ENCODE measurements at places on chromosomes 12 and 14.
A peak's percentile ranks its signal among the peaks of the same experiment; 100 is the strongest.

DNA sequence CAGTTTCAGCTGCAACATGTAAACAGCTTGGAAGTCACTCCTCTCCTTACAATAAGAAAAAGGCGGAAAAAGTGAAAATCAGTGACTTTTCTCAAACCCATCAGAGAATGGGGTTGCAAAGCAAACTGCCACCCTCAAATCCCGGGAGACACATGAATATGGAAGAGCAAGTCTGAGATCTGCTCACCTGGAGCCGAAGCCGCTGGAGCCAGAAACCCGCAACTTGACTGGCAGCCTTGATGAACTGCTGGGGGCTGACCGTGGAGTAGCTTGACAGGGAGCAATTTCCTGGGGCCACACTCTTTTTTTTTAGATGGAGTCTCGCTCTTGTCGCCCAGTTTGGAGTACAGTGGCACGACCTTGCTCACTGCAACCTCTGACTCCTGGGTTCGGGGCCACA lies 208.2 kb downstream of the KIF26A start:
- DNase-seq, result no peak

GRCh38 chr12:31308116-31308515 lies 17.8 kb downstream of the SINHCAF start:
- no peak for DNase-seq

DNA sequence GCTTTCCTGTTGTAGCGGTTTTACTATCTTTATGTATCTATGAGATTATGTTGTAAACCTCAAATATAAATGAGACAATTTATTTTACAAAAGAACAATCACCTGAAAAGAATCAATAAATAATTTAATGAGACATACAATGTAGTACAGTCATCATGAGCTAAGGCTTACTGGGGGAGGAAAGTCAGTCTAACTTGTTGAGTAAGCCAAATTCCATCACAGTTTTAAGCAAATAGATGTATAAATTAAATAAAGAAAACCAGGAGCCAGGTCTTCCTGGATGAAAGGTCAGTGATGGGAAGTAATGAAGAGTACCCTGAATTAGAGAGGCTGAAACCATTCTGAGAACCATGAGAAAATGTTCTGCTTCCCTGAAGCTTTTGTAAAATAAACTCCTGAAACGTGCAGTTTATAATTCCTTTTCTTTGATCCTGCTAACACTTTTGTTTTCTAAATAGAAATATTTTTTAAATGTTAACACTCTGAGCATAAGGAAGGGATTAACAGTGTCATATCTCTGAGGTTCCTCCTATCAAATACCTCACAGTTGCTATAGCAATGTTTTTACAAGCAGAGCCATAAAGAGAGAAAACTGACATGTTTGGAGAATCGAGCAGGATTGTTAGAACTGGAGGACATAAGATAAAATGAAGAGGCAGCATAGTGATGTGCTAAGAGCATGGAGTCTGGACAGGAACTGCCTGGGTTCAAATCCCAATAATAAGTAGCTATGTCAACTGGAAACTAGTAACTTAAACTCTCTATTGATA lies 444.9 kb upstream of the FOXG1 start:
- no peak for DNase-seq

DNA sequence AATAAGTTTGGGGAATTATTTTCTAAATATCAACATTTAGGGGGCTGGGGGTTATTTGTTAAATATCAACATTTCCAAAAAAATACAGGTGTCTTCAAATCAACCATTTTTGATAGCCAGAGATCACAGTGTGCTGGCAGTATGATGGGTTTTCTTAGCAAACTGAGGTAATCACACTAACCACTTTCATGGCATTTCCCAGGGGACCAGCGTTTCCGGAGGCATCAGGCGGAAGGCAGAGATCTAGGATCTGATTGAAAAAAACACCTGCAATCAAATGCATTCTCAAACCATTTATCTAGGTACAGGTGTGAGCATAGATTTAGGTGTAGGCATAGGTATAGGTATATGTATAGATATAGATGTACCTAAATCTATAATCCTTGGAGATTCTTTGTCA lies 34.6 kb downstream of the GLRX5 start:
- DNase-seq, result no peak

GRCh38 chr12:64714551-64714968 lies 44.6 kb downstream of the GNS start:
- DNase-seq, result no peak

GRCh38 chr14:103144085-103144484 lies 20.8 kb downstream of the TNFAIP2 start:
- DNase-seq, result peak; percentile 86

DNA sequence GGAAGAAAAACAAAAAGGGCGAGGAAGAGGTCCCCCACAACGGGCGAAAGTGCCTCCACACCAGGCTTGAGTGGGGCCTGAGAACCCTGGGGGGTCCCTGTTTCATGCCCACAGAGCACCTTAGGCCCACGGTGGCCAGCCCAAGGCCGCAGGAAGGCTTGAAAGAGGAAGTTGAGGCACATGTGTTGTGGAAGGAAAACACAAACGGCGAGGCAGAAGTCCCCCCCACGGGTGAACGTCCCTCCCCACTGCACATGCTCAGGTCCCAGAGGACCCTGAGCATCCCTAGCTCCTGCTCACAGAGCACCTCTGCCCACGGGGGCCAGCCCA lies 371.5 kb downstream of the ALG10 start:
- DNase-seq, result no peak

DNA sequence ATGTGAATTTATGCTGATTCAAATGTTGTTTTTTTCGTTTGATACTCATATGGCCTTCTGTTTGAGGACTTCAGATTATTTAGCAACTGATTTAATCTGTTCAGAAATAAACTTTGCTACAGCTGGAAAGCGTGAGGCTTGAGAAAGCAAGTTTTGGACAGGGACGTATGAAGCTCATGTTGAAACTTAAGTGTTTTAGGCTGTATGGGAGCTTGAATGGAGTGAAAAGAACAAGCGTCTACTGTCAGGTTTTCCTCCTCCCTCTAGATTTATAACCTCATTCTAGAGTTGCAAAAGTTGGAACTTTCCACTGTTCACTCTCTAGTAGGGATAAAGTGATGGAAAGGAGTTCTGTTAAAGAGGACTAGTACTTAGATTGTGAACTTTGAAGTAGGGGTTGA lies 1.0 kb downstream of the PRPF39 start:
- DNase-seq, result peak; percentile 2

DNA sequence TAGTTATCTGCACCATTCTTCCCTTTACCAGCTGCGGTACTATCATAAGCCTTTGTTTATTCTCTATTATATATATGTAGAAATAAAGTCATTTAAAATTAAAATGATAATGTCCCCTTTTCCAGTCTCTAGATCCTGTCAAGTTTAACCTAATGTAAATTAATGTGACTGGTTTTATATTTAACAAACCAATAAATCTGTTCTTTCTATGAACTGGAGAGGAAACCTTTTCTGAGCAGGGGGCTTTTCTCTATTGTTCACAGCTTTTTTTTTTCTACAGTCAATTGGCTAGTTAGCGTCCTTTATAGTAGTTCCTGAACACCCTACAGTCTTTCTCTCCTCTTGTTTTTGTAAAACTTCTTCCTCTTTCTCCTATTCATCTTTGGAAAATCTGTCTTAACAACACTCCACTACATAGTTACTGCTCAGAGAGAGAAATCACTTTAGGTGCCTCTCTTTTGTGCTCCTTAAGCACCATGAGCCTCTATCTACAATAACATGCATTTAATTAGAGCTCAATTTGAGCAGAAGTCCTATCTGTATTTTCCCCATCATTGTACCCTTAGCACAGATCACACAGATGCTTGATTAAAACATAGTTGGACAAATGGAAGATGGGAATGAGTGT lies 332.6 kb upstream of the SYT1 start:
- DNase-seq, result no peak

GRCh38 chr12:49322367-49322707 lies 718 bp upstream of the TROAP start:
- no peak for DNase-seq

DNA sequence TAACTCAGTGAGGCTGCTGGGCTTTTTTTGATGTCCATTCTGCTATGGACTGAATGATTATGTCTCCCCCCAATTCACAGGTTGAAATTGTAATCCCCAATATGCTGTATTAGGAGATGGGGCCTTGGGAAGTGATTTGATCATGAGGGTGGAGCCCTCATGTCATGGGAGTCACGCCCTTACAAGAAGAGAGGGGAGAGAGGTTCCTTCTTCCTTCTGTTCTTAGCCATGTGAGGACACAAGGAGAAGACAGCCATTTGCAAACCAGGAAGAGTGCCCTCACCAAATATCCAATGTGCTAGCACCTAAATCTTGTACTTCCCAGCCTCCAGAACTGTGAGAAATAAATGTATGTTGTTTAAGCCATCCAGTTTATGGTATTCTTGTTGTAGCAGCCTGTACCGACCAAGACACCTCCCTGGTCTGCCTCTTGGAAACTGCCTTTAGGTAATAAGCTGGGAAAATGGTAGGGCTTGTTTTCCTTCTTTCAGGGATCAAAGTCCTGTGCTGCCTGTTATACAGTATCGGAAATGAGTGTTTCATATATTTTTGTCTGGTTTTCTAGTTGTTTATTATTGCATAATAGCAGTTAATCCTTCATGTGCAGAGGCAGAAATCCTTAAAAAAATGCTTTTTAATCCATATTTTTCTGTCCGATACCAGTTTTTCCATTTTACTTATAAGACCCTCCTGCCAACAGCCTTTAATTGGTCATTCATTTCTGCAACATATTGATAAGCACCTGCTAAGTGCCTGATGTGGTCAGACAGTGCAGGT lies 16.3 kb downstream of the BORCS5 start:
- no peak for DNase-seq

- DNase-seq, result no peak
Observed at GRCh38 chr12:19525274-19525673, 86.0 kb downstream of the AEBP2 start.

GRCh38 chr12:66152732-66153131 lies 17.1 kb downstream of the TMBIM4 start:
- DNase-seq, result no peak

DNA sequence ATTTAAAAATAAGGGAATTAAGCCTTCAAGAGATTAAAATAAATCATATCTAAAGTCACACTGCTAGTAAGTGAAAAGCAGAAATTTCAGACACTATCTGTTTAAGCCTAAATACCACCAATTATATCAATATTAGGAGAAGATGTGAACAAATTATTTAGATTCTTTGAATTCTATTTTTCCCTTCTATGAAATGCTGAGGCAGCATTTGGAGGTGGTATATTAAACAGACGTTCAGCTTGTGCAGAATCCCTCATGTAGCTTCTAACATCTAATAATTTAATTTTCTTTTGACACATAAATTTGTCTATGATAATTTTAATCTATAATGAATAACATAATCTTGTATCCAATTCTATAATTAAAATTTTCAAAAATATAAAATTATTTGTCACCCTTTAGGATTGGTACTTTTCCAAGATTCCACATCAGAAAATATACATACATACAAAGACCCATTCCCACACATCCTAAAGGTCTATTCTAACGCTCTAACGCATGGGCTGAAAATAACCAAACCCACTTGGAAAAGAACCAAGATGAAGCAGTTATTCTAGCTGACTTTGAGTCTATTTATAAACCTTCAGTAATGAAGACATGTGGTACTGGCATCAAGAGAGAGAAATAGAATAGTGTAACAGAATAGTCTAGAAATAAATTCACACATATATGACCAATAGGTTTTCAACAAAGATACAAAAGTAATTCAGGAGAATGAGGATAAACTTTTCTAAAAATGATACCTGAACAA lies 751.8 kb downstream of the GALC start:
- DNase-seq, result no peak

- DNase-seq, result no peak
Observed at GRCh38 chr12:132717011-132717410, 6.4 kb downstream of the PGAM5 start.

DNA sequence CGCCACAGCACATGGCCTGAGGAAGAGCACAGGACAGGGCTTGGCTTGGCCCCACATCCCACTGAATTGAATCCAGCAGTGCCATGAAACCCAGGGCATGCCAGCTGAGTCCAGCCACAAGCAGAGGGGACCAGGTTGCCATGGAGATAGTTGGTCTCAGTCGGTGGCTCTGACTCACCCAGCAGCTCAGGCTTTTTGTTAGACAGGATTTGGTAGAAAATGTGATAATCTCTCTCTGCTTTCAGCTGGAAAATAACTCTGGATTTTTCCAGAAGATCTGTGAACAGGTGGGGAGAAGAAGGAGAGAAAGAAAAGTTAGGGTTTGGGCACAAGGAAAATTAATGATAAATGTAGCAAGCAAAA lies 4.8 kb downstream of the MYH7 start:
- peak; percentile 33 for DNase-seq

GRCh38 chr12:27284751-27285150 lies 40.7 kb downstream of the STK38L start:
- DNase-seq, result peak; percentile 64

DNA sequence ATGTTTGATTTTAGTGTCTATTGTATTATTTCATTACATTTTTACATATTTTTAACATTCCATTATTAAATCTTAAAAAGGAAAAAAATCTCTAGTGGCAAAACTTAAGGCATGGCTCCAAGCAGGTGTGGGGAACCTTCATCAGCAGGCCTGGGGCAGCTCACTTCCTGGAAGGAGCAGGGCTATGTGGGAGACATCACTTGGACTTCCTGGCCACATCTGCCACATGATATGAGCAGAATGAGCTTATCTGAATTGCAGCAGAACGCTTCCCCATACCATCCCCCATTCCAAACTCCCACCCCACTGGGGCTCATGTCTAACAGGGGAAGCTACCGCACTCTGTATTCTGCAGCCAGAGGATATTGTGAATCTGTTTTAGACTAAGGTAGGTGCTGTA lies 35.0 kb upstream of the KCNA1 start:
- DNase-seq, result no peak

GRCh38 chr14:74425525-74426201 lies 347 bp downstream of the SYNDIG1L start:
- DNase-seq, result no peak

DNA sequence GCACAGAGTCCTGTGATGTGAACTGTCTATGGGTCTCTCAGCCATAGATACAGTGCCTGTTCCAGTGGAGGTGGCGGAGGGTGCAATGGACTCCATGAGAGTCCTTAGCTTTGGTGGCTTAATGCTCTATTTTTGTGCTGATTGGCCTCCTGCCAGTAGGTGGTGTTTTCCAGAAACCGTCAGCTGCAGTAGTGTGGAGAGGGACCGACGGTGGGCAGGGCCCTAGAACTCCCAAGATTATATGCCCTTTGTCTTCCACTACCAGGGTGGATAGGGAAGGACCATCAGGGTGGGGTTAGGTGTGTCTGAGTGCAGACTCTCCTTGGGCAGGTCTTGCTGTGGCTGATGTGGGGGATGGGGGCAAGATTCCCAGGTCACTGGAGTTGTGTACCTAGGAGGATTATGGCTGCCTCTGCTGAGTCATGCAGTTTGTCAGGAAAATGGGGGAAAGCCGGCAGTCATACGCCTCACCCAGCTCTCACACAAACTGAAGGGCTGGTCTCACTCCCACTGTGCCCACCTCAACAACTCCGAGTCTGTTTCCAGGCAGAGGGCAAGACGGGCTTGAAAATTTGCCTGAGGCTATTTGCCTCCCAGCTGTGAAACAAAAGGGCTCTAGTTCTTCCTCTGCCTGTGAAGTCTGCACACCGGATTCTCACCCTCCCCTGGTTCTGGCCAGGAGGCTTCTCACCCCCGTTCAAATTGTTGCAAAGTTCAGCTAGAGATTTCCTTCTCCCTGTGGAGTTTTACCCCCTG lies 24.9 kb upstream of the ZDHHC17 start:
- DNase-seq, result no peak

GRCh38 chr12:127254420-127254955 lies 1012.5 kb upstream of the TMEM132C start:
- no peak for DNase-seq

GRCh38 chr14:30791522-30792351 lies 82.6 kb upstream of the COCH start:
- no peak for DNase-seq

Measured in HFFc6 (cell line).